T-helper 9 cell (primary cell): ENCODE measurements at places on chromosomes 4 and X.

- DNase-seq = no peak
Observed at GRCh38 chr4:129545599-129546278, 449.8 kb downstream of the C4orf33 start.

GRCh38 chr4:476501-476900 lies 22.5 kb downstream of the ZNF721 start:
- no peak for DNase-seq

- no peak for DNase-seq
Observed at GRCh38 chrX:116781926-116782325, 319.1 kb upstream of the CT83 start.

GRCh38 chr4:54908763-54909162 lies 216.6 kb downstream of the KDR start:
- DNase-seq = no peak

DNA sequence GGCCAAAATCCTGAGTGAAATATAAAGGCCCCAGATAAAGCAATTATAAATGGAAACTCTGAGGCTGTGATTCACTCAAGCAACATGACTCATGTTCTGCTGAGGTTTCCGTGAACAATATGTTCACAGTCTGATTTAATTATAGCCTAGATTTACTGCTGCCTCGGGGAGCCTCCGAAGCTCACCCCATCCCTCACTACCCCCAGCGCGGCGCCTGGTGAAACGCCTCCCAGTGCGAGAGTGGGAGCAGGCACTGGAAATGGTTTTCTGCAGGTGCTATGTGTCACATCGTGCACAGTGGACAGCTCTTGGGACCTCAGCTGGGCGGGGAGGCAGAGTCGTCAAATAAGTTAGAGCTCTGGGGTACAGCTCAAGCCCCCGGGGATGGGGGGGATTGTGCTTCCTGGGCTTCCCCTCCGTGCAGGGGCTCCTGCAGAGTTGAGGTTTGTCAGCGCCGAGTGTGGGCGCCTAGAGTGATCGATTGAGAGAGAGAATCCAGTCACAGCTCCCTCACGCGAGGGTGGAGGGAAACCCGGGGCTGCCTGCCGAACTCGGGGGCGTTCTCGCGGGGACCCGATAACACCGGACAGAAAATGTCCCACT lies 110.6 kb downstream of the PHKA2 start:
- DNase-seq = no peak

- DNase-seq = no peak
Observed at GRCh38 chr4:58301376-58301999, 1191.3 kb upstream of the IGFBP7 start.

GRCh38 chr4:140423106-140423505 lies 4.3 kb downstream of the CLGN start:
- no peak for DNase-seq

DNA sequence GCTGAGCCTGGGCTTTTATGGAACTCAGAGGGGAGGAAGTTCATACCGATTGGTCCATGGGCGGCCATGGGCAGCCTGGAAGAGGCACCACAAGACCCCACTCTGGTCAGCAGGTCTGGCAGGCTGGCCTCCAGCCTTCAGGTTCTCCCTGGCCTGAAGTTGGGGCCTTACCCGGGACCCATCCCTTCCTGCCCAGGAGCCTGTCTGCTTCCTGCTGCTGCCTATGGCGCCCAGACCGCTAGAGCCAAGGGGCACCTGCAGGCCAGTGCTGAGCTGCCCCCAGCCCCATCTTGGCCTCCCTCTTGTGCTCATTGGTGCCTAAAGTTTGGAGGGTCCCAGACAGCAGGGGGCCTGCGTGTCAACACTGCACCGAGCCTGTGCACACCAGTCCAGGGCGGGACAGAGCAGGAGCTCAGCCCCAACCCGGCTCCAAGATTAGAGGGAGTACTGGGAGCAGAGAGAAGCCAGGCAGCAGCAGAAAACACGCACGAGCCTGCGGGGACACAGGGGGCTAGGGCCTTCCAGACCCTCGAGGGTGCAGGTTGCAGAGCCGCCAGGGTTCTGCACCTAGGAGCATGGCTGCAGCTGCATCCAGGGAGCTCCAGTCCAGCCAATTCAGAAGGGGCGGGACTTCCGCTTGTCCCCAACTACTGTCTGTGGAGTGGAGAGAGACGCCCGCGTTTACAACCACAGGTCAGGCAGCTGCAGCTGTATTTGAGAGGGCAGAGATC lies 30.7 kb upstream of the ZNF280C start:
- DNase-seq = no peak
